A549 treated with DMSO at 1 μM for 4 hours (cell line): ENCODE measurements at places on chromosomes 12 and 14. TPM values are rescaled to one million over a fixed set of nuclear protein-coding genes. Genes with fewer than 3 reads are reported as not detected.

The SCFD1 gene
- total RNA-seq, result 35.4 to 43.2 TPM (median 40.0 TPM) in 5 replicates

The TSHR gene
- total RNA-seq, result not detected in 5 replicates

The EFCAB11 gene
- 11.4 to 14.7 TPM (median 13.3 TPM) in 5 replicates for total RNA-seq

The BCL2L14 gene
- not detected in 5 replicates for total RNA-seq

The HOXC9 gene
- 7.6 to 12.5 TPM (median 11.6 TPM) in 5 replicates for total RNA-seq
